ENCODE measurements at places on chromosomes 3 and 15.

- no peak for DNase-seq
Observed at GRCh38 chr3:109316162-109316730, at the start of gene DPPA2. Gene DPPA2, minus strand, starts transcription at chr3:109316517. Its CDS starts 1,975 bp downstream, at chr3:109314542.

- no peak for DNase-seq
Observed at GRCh38 chr3:36777424-36778218, 13.3 kb upstream of the DCLK3 start.

- no peak for DNase-seq
Observed at GRCh38 chr3:31402117-31402516, 130.6 kb upstream of the STT3B start.

DNA sequence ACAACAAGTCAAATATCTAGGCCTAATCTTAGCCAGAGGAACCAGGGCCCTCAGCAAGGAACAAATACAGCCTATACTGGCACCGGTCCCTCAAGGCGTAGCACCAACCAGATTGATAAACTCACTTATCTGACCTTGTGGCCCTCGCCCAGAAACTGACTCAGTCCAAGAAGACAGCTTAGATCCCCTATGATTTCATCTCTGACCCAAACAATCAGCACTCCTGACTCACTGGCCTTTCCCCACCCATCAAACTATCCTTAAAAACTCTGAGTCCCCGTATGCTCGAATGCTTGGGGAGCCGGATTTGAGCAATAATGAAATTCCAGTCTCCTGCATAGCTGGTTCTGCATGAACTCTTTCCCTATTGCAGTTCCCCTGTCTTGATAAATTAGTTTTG lies 1.6 kb upstream of the SORD start:
- DNase-seq, result no peak

DNA sequence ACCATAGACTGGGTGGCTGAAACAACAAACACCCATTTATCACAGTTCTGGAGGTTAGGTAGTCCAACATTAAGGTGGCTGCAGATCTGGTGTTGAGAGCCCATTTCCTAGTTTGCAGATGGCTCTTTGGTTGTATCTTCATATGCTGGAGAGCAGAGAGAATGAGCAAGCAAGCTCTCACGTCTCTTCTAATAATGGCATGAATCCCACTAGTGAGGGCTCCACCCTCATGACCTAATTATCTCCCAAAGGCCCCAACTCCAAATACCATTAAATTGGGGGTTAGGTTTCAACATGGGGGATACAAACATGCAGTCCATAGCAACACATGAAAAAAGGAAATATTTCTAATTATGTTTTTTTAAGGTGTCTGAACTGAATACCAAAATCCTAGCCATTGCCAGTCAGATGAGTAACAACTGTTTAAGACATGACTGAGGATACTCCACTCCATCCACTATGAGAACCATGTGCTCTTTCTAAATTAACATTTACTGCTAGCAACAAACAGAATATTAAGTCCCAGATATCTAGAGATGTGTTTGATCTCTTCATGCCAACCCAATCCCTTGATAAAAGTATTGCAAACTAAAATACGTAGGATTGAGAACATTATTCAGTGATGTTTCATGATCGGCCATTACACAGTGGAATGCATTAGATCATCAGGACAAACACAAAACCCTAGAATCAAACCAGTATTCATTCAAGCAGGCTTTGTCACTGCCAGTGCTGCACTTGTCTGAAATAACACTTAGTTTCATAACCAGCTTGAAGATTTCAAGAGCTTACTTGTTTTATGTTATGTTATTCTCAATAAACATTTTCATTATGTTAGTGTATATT lies 340.3 kb downstream of the SLC9A9 start:
- DNase-seq, result no peak

GRCh38 chr3:4343258-4343657 lies 40.1 kb downstream of the SETMAR start:
- no peak for DNase-seq

- no peak for DNase-seq
Observed at GRCh38 chr3:129603561-129603942, 2.9 kb downstream of the PLXND1 start.

- no peak for DNase-seq
Observed at GRCh38 chr3:119497820-119498185, 544 bp upstream of the TIMMDC1 start.

GRCh38 chr15:77225646-77226045 lies 154.7 kb upstream of the TSPAN3 start:
- no peak for DNase-seq
